ENCODE measurements at places on chromosomes 3 and 15.

- no peak for DNase-seq
These were observed 120.5 kb downstream of the PDZRN3 start for GRCh38 chr3:73504239-73504638.

- DNase-seq, result no peak
These were observed 304.0 kb upstream of the TLE3 start for GRCh38 chr15:70401709-70402108.

GRCh38 chr15:95829062-95829461 lies 501.4 kb upstream of the NR2F2 start:
- no peak for DNase-seq

- DNase-seq, result no peak
These were observed 17.4 kb downstream of the PARP14 start for GRCh38 chr3:122697952-122698620.

DNA sequence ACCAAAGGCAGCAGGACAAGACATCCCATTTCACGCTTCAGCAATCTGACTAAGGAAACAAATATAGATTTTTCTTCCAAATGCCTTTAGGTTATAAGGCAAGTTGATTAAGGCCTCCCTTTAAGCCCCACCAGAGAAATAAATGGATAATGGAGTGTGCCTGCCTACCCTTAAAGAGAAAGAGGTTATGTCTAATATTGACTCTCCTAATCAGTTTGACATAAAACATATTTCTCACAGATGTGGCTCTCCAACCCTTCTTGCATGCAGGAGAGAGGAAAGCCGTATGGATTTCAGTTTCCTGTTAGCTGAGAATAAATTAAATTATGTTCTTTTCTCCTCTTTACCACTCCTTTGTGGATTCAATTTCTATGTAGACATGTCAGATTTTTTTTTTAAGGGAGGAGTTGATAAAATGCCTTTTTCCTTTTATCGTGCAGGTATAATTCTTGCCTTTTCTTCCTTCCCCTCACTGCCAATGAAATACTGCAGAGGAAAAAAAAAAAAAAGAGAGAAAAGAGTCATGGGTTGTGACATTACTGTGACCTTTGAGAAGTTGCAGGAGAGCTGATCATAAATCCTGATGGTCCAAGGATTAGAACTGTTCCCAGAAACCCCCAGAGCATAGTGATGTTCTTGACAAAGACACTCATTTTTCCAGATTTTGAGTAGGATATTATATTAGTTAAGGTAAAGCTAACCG lies 355.3 kb upstream of the SLCO3A1 start:
- no peak for DNase-seq

- no peak for DNase-seq
These were observed 75.4 kb downstream of the PPM1L start for GRCh38 chr3:160831401-160831800.

DNA sequence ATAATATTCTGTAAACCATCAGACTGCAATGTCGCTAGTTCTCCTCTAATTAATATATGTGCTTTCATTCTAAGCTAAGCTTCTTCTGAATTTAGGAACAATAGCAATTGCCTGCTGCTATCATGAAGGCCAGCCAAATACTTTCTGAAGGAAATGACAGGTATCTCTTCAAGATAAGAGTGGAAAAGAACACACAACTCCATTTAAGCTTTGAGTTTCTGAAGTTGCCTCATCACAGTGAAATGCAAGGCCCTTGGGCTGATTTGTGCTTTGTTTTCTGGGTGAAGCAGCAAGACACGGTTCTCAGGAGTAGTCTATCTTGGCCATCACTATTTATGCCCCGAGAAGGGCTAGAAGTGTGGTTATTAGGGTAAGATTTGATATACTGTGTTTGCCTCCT lies 6.2 kb downstream of the SLC7A14 start:
- no peak for DNase-seq

GRCh38 chr3:21747376-21747775 lies 3.6 kb downstream of the ZNF385D start:
- DNase-seq, result no peak

DNA sequence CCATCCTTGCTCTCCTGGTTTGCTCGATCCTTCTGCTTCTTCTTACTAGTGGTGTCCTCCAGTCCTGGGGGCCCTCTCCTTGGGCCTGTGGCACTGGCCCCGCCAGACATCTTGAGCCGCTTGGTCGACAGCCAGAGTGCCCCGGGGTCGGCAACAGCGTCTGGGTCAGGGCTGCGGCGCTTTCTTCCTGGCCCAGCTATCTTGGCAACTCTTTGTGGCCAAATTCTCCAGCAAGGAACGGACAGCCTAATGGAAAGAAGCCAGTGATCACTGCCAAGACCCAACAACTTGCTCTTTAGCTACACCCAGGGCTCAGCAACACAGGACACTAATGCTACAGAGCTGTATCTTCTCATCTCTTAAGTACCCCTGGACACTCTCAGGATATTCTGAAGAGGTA lies 1.6 kb downstream of the USP19 start:
- no peak for DNase-seq

- no peak for DNase-seq
These were observed 62.3 kb downstream of the TMEM39A start for GRCh38 chr3:119401069-119401468.

- no peak for DNase-seq
These were observed 42.2 kb upstream of the CD47 start for GRCh38 chr3:108133048-108133369.

DNA sequence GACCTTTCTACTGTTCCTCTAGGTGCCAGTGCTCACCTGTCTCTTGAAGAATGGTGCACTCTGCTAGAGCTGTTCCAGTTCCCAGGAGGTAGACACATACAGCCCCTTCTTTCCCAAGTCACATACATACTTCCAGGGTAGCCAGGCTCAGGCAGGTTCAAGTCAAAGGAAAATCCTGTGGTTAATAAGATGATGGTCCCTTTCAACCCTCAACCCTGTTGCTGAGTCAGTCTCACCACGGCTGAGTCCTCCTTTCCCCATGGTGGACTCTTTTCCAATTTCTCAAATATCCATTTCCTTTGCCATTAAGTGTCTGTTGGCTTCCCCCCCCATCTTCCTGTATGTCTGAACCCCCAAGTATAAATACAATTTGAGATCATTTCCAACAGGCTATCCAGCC lies 56.1 kb upstream of the ACAN start:
- no peak for DNase-seq

- peak; percentile 38 for DNase-seq
These were observed 237.8 kb upstream of the GADL1 start for GRCh38 chr3:31132132-31132769.

- peak; percentile 55 for DNase-seq
These were observed 35.6 kb downstream of the ALCAM start for GRCh38 chr3:105402287-105402801.

DNA sequence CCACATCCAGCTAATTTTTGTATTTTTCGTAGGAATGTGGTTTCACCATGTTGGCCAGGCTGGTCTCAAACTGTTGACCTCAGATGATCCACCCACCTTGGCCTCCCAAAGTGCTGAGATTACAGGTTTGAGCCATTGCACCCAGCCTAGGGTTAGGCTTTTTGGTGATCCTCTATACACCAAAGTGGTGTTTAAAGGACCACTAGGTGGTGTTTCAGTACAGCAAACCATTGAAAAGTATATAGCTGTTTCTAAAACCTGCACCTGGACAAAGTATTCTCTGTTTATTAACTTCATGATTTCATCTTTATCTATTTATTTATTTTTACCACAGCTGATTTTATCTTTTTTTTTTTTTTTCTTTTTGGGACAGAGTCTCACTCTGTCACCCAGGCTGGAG lies 68.4 kb downstream of the MINDY2 start:
- DNase-seq, result no peak

GRCh38 chr3:113450911-113451310 lies 9.6 kb upstream of the CFAP44 start:
- no peak for DNase-seq

DNA sequence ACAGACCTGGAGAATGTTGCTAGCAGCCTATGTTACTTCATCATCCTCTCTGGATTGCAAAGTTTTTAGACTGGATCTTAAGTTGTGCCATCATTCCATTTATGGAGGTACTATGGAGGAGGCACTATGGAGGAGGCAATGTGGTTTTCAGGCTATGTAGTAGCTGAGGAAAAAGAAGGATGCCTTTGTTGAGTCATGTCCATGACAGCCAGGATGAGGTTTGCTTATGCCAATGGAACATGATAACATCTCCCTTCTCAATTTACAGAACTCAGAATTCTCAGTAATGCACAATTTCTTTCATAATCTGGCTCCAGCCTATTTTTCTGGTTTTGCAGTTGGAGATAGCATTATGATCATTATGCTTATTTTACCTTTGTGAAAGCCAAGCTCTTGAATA lies 65.9 kb upstream of the TMEM108 start:
- DNase-seq, result no peak

DNA sequence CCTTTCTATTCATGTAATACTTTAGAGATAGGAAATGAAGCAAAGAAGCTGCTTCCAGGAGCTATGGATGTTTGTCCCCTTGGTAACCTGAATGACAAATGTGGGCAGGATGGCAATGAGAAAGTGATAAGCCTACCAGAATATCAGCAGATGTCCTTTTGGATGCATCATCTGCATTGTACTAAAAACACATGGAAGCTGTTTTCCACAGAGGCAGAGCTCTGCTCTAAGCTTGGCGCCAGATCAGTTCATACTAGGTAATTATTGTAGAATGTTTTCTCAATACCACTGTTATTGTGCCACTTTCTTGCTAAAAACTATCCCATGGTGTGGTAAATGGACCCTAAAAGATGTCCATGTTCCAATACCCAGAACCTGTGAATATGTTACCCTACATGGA lies 100.2 kb downstream of the DTWD1 start:
- no peak for DNase-seq

GRCh38 chr3:156551746-156552145 lies 3.2 kb downstream of the SSR3 start:
- peak; percentile 43 for DNase-seq

GRCh38 chr15:41462084-41462795 lies 31.4 kb upstream of the ITPKA start:
- no peak for DNase-seq

DNA sequence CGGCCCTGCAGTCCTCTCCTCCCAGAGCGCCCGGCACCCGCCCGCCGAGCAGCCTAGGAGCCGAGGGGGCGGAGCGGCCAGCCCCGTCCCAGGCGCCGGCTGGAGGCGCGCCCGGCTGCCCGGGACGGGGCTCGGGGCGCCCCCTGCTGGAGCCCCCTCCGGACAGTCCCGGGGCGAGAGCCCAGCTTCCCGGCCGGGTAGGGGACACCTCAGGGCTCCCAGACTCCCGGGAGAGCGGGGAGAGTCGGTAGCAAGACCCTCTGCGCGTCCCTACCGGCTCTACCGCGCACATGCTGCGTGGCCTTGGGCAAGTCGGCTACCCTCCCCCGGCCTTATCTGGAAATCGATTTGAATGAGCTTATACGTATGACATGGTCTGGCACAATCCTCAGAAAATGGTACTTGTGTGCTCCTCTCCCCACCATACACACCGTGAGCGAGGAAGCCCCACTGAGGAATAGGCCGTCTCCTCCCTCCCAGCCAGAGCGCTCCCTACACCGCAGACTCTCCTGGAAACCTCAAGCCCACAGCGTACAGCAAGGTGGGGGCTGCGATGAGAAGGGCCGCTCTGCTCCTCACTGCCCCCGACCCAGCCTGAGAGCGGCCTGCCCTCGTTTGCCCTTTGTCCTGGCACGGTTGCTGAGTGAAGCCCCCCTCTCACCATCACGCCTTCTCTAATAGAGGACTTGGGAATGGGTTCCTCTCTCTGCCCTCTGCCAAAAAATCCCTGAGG lies at the start of gene DAPK2:
DAPK2 (minus strand) TSS at position 65 of the 733 bp plus-strand sequence. CDS start 6,224 bp downstream, outside the sequence.
- no peak for DNase-seq

DNA sequence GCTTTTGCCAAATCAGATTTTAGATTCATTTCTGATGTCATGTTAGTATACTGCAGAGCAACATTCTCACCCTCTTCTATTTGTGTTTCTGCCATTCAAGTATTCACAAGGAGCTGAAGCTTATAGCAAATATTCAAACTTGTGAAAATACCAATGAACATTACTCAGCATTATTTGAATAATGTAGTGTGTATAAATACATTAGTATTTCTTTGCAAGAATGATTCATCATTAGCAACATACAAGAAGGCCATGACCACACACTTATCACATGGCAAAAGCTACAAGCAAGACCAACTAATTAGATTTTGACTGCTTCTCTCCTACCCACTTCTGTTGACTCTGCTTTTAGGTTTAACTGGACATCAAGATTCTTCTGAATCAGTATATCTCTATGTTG lies 124.9 kb downstream of the IGSF11 start:
- DNase-seq, result no peak

DNA sequence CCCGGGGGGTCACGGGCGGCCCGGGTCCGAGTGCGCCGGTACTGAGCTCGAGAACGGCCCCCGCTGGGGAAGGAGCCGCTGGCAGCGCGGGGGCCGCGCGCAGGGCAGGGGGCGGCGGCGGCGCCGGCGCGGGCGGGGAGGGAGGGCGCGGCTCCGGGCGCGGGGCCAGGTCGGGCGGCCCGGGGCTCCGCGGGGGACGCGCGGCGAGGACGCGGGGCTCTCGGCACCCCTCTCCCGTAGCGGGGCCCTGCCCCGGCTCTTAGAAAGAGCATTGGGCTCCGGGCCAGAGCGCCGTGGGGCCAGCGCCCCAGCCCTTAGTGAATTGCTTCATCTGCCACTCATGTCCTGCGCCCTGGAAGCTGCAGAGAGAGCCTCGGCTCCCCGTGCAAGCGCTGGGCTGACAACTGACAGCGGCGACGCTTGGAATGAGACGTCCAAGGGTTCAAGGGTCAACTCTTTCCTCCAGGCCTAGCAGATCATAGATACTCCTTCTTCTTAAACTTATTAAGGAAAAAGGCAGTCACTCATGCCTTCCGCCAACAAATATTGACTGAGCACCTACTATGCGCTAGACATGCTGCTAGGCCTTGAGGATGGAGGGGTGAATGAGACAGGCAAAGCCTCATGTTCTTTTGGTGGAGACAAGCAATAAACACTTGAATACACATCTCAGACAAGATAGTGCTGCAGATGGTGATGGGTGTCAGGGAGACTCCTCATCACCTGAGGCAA lies 140.8 kb downstream of the SMAD6 start:
- no peak for DNase-seq

DNA sequence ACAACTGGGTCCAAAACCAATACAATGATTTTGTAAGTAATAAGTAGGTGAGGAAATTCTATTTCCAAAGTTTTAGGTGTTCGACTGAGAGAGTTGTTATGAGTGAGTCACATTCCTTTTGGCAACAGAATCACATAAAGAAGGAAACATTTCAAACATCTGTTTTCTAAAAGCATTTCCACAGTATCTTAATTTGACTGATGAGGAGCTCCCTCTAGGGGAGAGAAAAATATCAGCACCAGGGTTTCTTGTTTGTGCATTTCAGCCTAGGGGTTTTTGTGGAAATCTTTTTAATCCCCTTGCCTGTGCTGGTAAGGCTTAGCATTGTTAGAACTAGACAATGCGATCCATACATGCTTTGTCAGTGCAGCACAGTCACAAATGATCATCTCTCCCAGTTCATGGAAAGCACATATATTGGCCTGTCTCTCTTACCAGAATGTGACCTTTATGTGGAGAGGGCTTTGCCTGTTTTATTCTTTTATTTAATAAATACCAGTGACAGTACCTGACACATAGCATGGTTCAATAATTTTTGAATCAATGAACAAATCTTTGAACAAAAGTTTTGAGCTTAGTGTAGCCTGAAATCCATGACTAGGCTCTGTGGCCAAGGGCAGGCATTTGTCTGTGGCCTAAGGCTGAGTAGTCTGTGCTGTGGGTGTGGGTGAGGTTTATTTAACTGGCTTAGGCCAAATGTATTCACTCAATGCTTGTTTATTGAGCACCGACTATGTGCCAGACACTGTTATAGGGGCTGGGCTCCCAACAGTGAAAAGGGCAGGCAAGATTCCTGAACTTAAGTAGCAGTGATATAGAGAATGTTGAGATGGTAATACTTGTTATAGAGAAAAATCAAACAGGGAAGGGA lies 21.1 kb upstream of the IQCF6 start:
- DNase-seq, result peak; percentile 70
